ENCODE measurements at places on chromosomes 4 and X.

DNA sequence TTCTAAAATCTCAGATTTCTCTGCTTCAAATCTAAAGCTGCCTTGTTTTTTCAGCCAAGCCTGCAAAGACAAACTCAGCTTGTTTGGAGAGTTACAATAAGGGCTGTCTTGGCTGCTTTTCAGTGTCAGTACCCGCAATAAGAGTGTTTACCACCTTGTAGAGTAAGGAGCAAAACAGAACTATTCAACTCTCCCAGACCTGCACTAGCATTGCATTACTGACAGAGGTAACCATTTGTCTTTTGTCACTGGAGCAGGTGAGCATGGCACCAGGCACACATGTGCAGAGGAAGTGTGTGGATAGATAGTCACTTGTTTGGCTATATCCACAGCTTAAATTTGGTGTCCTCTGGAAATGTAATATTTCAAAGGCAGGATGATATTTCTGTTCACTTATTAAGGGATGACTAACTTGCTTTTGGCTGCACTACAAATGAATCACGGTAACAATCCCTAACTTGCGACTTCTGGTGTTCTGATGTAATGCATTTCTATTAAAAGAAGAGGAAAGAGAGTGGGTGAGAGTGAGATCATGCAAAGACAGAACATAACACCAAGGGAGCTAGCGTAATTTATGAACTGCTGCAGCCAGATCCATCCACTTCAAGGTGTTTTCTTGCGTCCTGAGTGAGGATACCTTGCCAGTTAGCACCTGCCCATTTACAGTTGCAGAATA is 38.6 kb downstream of the PTCHD1 start:
- no peak for DNase-seq

- DNase-seq, result no peak
Measured at GRCh38 chr4:78829296-78829695, 53.1 kb downstream of the BMP2K start.

DNA sequence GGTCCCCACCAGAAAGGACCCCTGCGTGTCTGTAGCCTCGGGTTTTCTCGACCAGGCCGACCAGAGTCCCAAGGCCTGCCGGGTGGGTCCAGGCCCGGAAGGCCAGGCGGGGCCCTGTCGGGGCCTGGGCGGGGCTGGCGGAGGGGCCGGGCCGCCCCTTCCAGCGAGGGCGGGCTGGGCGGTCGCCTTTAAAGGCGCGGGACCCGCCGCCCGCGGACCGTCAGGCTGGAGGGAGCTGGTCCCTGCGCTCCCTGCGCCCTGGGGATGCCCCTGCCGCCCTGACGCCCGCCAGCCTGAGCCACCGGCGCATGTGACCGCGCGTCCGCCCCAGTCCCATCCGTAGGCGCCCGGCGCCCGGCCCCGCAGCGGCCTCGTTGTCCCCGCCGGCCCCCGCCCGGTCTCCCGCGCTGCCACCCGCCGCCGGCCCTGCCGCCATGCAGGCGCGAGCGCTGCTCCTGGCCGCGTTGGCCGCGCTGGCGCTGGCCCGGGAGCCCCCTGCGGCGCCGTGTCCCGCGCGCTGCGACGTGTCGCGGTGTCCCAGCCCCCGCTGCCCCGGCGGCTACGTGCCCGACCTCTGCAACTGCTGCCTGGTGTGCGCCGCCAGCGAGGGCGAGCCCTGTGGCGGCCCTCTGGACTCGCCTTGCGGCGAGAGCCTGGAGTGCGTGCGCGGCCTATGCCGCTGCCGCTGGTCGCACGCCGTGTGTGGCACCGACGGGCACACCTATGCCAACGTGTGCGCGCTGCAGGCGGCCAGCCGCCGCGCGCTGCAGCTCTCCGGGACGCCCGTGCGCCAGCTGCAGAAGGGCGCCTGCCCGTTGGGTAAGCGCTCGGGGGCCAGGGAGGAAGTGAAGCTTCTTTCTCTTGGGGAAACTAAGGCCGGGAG is at the start of gene HTRA3:
TSS of gene HTRA3 (plus strand) at position 220 of the 883 bp plus-strand sequence. CDS start at position 435, 215 bp downstream.
- DNase-seq, result no peak

- no peak for DNase-seq
Measured at GRCh38 chrX:19877431-19877830, 10.0 kb downstream of the SH3KBP1 start.

Measured in esophagus squamous epithelium (tissue), 5 donors.